ENCODE measurements at places on chromosomes 5 and 9. TPM values are rescaled to one million over a fixed set of nuclear protein-coding genes. Genes with fewer than 3 reads are reported as not detected.

Gene PCA3
- not detected for total RNA-seq

Gene GABRA1
- not detected for total RNA-seq

Gene GARNL3
- 2.3 TPM for total RNA-seq

Gene PLPP1
- 34.6 TPM for total RNA-seq

Gene IGIP
- 0.96 TPM for total RNA-seq

All from A549 treated with CpdA at 1 μM for 4 hours (cell line).